ENCODE measurements at places on chromosomes 6 and 20.

DNA sequence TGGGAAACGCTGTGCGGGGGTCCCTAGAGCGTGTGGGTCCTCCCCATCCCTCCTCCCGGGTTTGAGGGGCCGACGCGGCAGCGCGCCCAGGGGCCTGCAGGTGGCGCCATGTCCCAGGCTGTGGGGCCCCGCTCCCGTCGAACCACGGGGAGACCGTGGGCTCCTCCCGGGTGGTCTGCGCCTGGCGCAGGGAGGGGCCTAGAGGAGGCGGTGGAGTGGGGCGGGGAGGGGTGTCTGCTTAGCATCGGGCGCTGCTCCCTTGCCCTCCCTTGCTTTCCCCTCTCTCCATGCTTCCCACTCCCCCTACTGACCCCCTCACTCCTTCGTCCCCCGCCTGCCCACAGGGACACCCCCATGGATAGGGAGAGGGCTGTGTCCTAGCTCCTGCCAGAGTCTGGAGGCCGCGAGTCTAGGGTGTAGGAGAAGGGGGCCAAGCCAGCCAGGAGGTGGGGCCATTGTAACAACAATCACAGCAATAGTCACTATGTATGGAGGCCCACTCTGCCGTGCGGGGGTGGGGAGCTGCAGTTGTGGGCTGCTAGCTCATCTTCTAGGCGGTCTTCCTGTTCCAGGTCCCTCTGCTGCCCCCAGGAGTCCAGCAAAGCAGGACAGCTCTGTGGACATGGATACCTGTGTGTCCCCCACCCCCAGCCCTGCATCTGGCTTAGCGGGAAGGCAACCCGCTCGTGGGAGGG, 51.7 kb downstream of the CHMP4B start:
- DNase-seq: peak; percentile 29

GRCh38 chr6:113496166-113496565, 361.0 kb upstream of the MARCKS start:
- no peak for DNase-seq

DNA sequence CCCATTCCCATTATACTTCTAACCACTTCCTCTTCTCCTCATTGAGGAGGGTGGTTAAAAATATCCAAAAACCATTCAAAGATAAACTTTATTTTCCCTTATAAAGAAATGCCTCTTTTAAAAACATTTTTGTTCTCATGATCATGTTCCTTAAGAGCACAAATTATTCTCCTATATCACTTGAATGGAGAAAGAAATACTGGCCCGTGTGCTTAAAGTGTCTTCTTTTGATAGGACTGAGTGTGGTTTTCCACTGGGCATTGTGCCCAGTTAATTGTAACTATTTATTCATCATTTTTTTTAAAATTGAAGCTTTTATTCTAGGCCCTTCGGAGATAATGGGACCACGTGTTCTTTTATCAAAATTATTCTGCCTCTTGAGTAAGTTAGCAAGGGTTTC, 871.5 kb downstream of the QKI start:
- no peak for DNase-seq

DNA sequence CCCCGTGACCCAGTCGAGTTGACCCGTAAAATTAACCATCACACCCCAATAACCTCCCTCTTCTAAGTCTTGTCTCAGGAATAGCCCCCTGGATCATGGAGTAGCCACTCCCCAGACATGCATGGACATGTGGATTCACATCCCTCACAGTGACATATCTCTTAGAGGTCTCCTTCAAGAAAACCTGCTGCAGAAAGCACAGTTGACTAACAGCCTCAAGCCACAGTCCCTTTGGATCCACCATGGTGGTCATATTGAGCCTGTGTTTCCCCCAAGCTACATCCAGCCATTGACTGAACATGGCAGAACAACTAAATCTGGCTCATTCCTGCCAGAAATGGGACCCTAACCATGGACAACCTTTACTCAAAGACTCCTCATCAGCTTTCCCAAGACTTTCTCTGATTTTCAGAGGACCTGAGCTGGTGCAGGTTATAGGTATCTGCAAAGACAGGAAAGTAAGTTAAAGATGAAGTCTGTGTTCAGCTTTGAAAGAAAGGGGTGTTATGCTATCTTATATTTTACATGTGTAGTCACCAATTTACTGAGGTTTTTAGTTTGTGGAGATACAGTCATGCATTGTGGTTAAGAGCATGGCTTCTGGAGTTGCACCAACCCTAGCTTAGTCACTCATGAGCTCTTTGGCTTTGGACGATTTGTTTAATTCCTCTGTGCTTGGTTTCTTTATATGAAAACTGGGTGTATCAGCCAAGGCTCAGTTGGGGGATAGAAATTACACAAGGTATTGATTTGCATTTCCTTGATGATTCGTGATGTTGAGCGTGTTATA, 219.1 kb downstream of the MYLK4 start:
- no peak for DNase-seq

DNA sequence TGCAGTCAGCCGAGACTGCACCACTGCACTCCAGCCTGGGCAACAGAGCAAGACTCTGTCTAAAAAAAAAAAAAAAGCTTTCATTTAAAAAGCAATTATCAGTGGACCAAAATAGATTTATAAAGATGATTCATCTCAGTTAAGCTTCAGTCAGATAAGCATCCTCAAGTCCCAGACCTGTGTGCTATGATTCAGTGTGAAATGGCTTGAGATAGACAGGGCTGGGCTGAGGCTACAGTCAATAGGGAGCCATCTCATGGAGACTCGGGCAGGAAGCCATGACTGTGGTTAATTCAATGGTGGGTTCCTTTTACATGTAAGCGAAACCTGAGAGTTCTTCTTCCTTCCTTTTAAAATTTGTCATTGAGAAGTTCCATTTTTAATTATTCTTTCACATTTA, 276.0 kb downstream of the TFAP2A start:
- no peak for DNase-seq

- no peak for DNase-seq
Observed at GRCh38 chr20:2237059-2237458, 58.7 kb upstream of the TGM3 start.

- no peak for DNase-seq
Observed at GRCh38 chr20:63498960-63499337, at the start of gene EEF1A2. EEF1A2 (minus strand) TSS chr20:63499083; CDS start chr20:63497763, 1,320 bp downstream.

DNA sequence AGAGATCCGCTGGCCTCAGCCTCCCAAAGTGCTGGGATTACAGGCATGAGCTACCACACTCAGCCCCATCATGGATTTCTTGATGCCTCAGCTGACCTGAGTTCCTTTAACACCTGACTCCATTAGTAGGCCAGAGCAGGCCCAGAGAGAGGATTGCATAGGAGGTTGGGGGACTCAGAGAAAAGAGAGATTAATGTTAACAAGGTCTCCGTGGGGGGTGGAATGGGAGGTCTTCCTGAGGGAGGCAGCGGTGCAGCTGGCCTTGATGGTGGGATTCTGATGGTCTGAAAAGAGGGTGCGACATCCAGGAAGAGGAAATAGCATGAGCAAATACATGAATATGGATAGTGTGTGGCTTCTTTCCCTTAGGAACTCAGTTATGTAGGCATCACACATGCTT, 9.9 kb downstream of the SGK2 start:
- DNase-seq: no peak

- DNase-seq: no peak
Observed at GRCh38 chr6:15368873-15369272, 123.0 kb downstream of the JARID2 start.

DNA sequence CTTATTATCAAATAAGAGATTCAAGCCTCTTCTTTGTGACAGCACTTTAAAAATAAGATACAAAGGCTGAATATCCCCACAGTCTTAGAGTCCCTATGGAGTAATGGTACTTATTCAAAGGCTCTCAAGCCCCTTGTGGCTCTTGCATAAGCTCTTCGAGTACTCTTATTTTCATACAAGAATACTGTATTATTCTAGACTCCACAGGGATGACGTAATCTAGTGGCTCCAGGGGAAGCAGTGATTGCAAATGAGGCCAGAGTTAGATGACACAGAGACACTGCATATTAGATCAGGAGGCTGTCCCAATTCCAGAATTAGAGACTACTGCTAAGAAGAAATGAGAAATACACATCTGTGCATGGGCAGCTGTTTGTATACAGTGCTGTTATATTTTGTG, 1195.9 kb upstream of the MAP3K7 start:
- no peak for DNase-seq

GRCh38 chr6:17881085-17881858, 106.2 kb downstream of the KIF13A start:
- no peak for DNase-seq

DNA sequence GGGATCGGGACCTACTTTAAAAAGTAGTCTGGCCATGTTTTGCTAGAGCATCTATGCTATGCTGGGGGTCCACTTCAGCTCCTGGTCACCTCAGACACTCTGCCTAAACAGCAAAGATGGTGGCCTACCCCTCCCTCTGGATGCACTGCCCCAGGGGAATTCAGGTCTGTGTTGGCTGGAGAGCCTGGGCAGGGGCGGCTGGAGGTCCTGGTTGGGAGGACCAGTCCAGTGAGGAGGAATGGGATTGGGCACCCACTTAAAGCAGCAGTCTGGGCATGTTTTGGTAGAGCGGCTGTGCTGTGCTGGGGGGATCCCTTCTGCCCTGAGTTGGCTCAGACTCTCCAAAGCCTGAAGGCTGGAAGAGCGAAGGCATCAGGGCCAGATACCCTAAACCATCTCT, 23.2 kb upstream of the TCF21 start:
- no peak for DNase-seq

DNA sequence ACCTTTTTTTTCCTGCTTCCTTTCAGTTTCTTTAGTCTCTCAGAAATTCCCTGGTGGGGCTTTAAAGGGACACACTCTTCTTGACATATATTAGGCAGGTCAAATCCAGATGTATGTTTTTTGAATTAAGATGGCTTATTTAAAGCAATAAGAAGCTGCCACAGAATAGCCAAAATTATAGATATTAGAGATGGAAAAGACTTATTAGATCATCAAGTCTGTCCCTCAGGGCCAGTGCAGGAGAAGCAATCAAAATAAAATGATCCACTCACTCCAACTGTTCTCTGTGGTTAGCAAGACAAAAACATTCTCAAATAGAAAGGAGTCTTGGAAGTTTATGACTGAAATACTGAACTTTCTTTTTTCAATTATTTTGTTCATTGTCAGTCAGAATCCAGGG, 462.8 kb downstream of the CDC5L start:
- DNase-seq: no peak

DNA sequence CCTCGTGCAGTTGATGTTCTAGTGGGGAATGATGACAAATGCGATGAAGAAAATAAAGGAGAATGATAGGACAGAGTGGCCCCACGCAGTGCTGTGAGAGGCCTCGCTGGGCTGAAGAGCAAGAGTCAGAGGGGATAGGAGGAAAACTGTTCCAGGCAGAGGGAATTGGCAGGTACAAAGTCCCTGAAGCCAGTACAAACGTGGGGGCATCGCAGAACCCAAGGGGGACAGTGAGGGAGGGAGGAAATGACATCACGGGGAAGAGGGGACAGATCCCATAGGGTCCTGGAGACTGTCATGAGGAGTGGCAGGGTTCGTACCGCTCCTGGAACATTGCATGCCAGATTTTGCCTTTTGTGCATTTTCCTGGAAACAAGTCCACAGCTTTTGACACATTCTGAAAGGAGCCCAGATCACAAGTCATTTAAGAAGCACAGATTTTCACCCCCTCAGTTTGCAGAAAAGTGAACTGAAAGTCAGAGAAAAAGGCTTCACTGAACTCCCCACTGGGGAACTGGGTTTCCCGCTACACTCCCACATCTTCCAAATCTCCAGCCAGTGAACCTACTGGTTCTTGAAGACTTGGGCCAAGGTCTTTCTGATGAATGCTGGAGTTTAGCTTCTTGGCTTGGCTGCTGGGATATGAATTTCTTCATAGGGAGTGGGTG, 77.0 kb downstream of the SULF2 start:
- DNase-seq: no peak

- no peak for DNase-seq
Observed at GRCh38 chr6:89984926-89985750, 90.9 kb downstream of the GJA10 start.

DNA sequence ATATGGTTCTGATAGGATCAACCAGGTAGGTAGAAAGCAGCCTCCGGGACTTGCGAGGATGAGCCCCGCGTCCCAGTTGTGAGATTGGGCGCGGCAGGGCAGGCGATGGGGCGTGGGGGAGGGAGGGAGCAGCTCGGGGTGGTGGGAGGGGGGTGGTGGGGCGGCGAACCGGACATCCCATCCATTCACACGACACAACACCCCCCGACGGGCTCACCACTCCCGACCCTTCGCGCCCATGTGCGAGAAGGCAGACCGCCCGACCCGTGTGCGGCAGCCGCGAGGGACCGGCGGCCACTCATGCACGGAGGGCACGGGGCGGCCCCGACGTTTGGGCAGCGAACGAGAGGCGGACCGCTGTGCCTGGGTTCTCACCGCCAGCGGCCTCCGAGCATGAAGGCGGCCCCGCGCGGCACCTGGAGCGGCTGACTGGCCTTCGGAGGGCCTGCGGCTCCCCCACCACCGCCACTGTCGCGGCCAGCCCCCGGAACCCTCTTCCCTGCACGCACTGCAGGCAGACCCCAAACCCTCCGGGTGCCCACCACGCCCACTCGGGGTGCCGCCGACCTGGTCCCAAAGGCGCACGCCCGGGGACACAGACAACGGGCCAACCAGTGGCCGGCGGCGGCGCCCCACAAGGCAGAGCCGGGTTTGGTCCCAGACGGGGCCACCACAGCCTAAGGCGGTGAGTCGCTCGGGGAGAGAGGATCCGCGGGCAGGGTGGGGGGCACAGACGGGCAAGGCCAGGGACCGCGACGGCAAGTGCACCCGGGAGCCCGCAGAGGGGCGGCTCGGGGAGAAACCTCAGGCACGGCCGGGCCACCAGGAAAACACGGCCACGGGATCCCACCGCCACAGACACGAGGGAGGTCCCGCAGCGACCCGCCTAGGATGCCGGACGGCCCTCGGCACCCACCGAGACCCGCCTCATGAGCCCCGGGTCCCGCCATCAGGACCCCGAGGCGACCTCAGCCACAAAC, 769.2 kb upstream of the DEFB115 start:
- DNase-seq: no peak

GRCh38 chr6:7650878-7651277, 60.9 kb downstream of the SNRNP48 start:
- no peak for DNase-seq

DNA sequence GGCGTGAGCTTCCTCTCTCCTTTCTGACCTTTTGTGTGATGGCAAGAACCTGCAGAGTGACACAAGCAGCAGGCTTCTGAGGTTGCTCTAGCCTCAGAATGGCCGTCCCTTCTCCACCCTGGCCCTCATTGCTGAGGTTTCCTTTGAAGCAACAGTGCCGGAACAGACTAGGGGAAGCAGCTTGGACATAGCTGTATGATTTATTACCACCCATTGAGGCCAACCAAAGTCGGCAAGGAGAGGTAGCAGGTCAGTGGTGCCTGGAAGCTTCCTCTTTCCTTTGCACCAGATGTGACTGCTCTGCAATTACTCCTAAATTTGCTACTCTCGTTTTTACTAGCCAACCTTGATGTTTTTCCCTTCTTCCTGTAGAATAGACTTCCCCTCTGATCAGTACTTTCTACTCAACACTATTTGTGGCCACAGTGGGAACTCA, 31.4 kb downstream of the PTPN1 start:
- no peak for DNase-seq

GRCh38 chr6:106103728-106104109, 17.6 kb downstream of the PRDM1 start:
- DNase-seq: no peak

DNA sequence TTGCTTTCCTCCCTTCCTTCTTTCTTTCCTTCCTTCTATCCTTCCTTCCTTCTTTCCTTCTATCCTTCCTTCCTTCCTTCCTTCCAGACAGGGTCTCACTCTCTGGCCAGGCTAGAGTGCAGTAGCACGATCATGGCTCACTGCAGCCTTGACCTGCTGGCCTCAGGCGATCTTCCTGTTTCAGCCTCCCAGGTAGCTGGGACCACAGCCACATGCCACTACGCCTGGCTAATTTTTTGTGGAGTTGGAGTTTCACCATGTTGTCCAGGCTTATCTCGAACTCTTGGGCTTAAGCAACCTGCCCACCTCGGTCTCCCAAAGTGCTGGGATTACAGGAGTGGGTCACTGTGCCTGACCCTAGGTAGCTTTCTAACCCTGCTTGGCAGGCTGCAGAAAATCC, 12.2 kb upstream of the SEC63 start:
- no peak for DNase-seq
